ENCODE measurements at places on chromosomes 1 and 21. TPM values are rescaled to one million over a fixed set of nuclear protein-coding genes. Genes with fewer than 3 reads are reported as not detected.
A peak's percentile ranks its signal among the peaks of the same experiment; 100 is the strongest.

The LCE1F gene
- polyA plus RNA-seq: not detected

The CLCN6 gene
- polyA plus RNA-seq: 7.4 TPM

The LCE2A gene
- not detected for polyA plus RNA-seq

The C1orf94 gene
- not detected for polyA plus RNA-seq

The AGT gene
- polyA plus RNA-seq: 0.39 TPM

DNA sequence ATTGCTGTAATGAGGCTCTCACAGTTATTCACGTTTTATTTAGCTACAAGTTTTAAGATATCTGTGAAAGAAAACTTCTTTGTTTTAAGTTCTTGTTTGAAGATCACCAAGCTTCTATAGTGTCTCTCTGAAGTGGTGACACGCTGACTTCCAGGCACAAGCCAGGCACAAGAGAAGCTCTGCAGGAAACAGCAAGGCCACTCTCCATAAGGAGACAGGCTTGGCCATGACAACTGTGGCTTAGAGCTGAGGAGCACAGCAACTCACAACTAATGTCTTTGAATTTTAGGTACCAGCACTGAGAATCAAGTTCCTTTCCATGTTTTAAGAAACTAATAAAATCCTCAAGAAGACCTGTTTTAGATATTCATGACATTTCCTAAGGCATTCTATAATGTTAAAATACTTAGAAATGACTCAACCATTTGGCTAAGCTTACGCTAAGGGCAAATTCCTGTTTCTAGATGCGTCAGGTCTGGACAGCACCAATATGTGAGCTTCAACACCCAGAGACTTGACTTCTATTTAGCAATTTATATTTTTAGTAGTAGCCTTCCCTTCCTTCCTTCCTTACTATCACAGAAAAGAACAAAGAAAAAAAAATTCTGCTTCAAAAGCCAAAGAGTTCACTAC is 40.2 kb downstream of the APP start:
- peaks cover 12% of the 10 kb centered on the region for H3K4me1 ChIP-seq
- DNase-seq: no peak
- peaks cover 7% of the 10 kb centered on the region for H3K36me3 ChIP-seq
- H3K4me3 ChIP-seq: no peak overlapping the region
- H3K27ac ChIP-seq: peak overlapping the region; percentile 7

DNA sequence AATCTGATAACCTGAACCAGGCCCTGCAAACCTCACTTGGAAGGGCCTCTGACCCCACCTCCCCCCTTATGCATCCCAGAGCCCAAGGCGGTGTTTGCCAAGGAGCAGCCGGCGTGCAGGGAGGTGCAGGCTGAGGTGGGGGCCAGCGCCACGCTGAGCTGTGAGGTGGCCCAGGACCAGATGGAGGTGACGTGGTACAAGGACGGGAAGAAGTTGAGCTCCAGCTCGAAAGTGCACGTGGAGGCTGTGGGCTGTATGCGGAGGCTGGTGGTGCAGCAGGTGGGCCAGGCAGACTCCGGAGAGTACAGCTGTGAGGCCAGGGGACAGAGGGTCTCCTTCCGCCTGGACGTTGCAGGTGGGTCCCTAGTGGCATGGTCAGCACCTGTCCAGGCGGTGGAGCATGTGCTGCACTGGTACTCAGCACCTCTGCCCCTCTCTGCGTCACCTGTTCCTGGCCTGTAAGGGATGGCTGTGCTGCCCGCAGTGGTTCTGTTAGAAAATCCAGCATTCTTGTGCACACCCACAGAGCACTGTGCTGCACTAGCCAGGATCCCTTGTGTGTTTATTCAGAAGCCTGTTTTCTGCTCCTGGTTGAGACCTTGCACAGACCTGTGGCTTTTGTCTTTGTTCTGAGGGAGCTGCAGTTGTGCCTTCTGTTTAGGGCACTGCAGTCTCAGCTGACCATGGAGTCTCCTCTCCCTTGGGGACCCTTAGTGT is 11.6 kb downstream of the OBSCN start:
- H3K27me3 ChIP-seq: no peaks in the 10 kb centered on the region
- no peaks in the 10 kb centered on the region for H3K36me3 ChIP-seq
- H3K4me1 ChIP-seq: no peaks in the 10 kb centered on the region
- DNase-seq: no peak
- H3K4me3 ChIP-seq: no peak overlapping the region

- no peak overlapping the region for H3K27ac ChIP-seq
- H3K4me3 ChIP-seq: no peak overlapping the region
- no peaks in the 10 kb centered on the region for H3K27me3 ChIP-seq
- H3K4me1 ChIP-seq: no peaks in the 10 kb centered on the region
Observed at GRCh38 chr1:169009666-169010065, 96.8 kb upstream of the ATP1B1 start.

DNA sequence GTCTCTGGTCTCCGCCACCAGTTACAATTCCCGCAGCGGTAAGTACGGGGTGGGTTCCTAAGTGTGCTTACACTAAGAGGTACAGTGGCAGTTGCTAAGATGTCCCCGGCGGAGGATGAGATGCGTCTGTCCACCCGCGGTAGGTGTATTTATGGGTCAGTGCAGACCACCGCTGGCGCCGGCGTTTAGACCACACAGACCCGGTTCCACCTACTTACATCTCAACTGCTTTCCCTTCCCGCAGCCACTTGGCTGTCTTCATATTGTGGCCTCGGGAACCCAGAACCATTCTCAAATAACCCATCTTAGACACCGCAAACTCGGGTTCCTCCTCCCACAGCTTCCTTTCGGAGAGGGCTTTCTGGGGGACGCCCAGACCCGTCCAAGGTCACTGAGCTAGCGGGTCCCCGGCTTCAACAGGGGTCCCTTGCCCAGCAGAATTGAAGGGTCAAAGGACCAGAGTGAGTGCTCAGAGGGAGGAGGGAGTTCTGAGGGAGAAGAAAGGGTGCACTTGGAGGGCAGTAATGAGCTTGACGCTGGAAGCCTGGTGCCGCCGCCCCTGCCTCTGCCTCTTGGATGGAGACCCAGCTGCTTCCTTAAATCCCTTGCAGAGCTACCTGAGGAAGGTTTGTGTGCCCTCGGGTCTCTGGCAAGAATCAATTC is 8.6 kb downstream of the NR5A2 start:
- no peak overlapping the region for H3K27ac ChIP-seq
- DNase-seq: peak; percentile 29
- peaks cover 91% of the 10 kb centered on the region for H3K27me3 ChIP-seq
- no peaks in the 10 kb centered on the region for H3K4me1 ChIP-seq
- H3K4me3 ChIP-seq: no peak overlapping the region

DNA sequence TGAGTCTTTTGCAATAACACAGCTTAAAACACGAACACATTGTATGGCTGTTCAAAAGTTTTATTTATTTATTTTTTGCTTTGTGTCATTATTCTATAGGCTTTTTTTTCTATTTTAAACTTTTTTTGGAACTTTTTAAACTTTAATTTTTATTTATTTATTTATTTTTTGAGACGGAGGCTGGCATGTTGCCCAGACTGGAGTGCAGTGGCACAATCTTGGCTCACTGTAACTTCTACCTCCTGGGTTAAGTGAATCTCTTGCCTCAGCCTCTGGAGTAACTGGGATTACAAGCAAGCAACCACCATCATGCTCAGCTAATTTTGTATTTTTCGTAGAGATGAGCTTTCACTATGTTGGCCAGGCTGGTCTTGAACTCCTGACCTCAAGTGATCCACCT is 88.3 kb upstream of the GADD45A start:
- no peak overlapping the region for H3K4me3 ChIP-seq
- peaks cover 2% of the 10 kb centered on the region for H3K4me1 ChIP-seq
- H3K36me3 ChIP-seq: no peaks in the 10 kb centered on the region
- no peak for DNase-seq
- H3K27ac ChIP-seq: no peak overlapping the region
- H3K27me3 ChIP-seq: no peaks in the 10 kb centered on the region

DNA sequence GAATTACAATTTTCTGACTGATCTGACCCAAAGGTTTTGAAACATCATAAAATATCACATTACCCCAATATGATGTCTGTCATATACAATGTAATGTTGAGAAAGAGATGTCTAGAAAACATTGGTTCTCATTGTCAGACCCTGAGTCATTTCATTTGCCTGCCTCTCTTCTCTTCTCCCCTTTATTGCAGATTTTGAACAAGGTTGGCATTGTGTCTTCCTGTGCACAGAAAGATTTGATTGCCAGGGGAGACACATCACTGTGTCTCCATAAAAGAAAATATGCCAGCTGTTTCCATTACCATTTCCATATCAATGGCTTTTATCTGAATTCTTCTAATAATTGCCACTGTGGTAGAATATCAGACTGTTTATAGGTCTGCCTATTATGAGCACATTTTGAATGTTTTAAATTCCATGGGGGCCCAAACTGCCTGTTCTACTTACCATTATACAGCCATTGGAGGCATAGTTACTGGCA is 65.6 kb downstream of the IFI44 start:
- no peaks in the 10 kb centered on the region for H3K27me3 ChIP-seq
- peaks cover 2% of the 10 kb centered on the region for H3K4me1 ChIP-seq
- H3K27ac ChIP-seq: peak overlapping the region; percentile 82

DNA sequence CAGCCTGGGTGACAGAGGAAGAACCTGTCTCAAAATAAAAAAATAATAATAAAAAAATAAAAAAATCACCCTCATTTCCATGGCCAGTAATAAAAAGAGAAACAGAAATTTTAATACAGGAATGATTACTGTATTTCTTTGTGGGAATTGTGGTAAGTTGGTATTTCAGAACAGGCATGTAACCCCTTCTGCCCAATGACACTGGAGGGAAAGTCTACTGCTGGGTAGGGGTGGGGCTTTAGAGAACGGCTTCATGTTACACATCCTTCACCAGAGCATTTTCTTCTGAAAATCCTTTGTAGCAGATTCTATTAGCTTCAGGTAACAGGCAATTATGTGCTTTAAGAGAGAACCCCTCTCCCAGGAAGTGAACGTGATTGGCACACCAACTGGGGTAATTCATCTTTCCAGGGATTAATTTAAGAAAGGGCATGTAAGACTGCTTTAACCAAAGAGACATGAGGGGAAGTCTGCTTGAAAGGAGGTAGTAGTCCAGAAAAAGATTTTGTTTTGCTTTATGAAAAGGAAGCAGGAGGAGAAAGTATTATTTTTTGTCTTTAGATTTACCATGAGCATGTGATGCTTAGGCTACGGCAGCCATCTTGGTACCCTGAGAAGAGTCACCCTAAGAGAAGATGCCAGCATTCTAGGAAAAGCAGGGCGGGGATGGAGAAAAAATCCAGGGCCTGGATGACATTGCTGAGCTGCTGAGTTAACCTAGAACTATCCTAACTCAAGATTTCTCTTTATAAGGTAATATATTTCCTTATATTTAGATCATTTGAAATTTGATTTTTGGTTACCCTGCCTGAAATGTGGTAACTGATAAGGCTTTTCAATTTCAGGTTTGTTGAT is 57.7 kb upstream of the DPT start:
- H3K4me1 ChIP-seq: no peaks in the 10 kb centered on the region
- no peaks in the 10 kb centered on the region for H3K36me3 ChIP-seq
- H3K27ac ChIP-seq: no peak overlapping the region
- DNase-seq: no peak
- no peaks in the 10 kb centered on the region for H3K27me3 ChIP-seq
- H3K4me3 ChIP-seq: no peak overlapping the region

DNA sequence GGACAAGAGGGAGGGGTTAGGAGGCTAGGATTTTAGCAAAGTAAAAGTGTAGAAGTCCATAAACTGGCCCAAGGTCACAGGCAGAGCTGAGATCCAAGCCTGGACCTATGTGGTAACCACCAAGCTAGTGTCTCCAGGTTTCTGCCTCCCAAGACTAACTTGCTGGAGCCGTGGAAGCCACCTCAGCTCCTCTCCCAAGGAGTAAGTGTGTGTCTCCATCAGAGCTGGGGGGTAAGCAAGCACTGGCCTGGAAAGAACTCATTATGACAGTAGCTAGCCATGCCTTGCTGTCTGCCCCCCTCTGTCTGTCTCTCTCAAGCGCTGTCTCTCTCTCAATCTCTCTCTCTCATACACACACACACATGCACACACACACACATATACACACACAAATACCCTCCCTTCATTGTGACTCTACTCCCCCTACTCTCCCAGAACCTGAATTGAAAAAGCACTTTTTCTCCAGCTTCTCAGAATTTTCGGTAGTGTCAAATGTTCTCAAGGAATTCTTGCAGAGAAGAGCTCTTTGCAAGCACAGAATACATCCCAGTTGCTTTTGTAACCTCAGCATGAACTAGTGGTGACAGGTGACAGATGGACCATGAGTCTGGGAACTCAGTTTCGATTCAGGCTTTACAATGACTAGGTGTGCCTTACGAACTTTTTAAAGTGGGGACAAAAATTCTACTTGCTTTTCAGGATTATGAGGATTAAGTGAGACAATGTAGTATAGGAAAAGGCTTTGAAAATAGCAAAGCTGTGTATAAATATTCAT is 238.0 kb upstream of the FGGY start:
- H3K27me3 ChIP-seq: no peaks in the 10 kb centered on the region
- no peaks in the 10 kb centered on the region for H3K36me3 ChIP-seq
- H3K4me1 ChIP-seq: peaks cover 25% of the 10 kb centered on the region
- H3K4me3 ChIP-seq: no peak overlapping the region
- H3K27ac ChIP-seq: no peak overlapping the region
- DNase-seq: no peak

- no peak for DNase-seq
- H3K27ac ChIP-seq: no peak overlapping the region
- H3K4me3 ChIP-seq: no peak overlapping the region
- H3K36me3 ChIP-seq: peaks cover 24% of the 10 kb centered on the region
Observed at GRCh38 chr1:232954594-232955365, 4.4 kb downstream of the NTPCR start.

GRCh38 chr21:34200288-34200905 is 127.0 kb downstream of the MRPS6 start:
- no peak for DNase-seq
- H3K27ac ChIP-seq: no peak overlapping the region
- H3K36me3 ChIP-seq: no peaks in the 10 kb centered on the region
- peaks cover 38% of the 10 kb centered on the region for H3K4me1 ChIP-seq
- no peaks in the 10 kb centered on the region for H3K27me3 ChIP-seq

DNA sequence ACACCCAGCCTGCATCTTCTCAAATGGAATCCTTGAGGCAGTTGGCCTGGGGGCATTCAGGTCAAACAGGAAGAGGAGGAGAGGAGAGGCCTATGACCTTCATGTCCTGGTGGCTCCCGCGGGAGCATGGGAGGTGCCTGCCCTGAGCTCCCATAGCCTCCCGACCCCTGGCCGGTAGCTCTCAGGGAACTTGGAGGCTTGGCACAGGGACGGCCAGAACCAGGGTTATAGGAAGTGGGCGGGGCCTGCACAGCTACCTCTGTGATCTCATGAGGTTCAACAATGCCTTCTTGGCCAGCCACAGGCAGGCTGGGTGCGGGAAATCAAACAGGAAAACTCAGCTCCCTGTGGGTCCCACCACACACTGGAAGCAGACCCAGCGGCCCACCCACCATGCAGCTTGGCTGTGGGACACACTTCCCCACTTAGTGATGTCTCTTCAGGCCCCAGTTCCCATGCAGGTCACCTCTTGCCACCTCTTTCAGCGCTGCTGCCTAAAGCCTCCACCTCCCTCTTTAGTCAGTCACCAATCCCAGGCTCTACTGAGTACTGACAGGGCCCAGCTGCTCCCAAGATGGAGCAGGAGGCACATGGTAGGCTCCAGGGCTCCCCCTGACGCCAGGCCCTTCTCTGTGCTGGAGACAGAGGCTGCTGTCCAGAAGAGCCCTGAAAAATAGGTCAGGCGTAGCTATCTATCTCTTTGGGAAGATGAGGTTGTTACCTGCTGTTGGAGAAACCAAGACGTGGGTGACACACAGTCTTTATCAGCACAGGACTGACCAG is at the start of gene SLFNL1:
TSS of gene SLFNL1 (minus strand) at position 200 of the 783 bp plus-strand sequence. CDS start 1,065 bp downstream, outside the sequence.
- H3K27ac ChIP-seq: no peak within 1 kb of the TSS
- peak; percentile 30 for DNase-seq
- peaks cover 19% of the 10 kb centered on the region for H3K36me3 ChIP-seq
- no peak within 1 kb of the TSS for H3K4me3 ChIP-seq
- no peaks in the 10 kb centered on the region for H3K4me1 ChIP-seq

GRCh38 chr1:212196355-212196754 is 88.9 kb upstream of the PPP2R5A start:
- H3K4me3 ChIP-seq: no peak overlapping the region
- no peaks in the 10 kb centered on the region for H3K4me1 ChIP-seq
- H3K27me3 ChIP-seq: no peaks in the 10 kb centered on the region
- H3K27ac ChIP-seq: no peak overlapping the region
- DNase-seq: no peak
- H3K36me3 ChIP-seq: no peaks in the 10 kb centered on the region
